ENCODE measurements at places on chromosomes 6 and 20.

GRCh38 chr6:49519660-49520059 is 19.9 kb downstream of the GLYATL3 start:
- no peak for DNase-seq

DNA sequence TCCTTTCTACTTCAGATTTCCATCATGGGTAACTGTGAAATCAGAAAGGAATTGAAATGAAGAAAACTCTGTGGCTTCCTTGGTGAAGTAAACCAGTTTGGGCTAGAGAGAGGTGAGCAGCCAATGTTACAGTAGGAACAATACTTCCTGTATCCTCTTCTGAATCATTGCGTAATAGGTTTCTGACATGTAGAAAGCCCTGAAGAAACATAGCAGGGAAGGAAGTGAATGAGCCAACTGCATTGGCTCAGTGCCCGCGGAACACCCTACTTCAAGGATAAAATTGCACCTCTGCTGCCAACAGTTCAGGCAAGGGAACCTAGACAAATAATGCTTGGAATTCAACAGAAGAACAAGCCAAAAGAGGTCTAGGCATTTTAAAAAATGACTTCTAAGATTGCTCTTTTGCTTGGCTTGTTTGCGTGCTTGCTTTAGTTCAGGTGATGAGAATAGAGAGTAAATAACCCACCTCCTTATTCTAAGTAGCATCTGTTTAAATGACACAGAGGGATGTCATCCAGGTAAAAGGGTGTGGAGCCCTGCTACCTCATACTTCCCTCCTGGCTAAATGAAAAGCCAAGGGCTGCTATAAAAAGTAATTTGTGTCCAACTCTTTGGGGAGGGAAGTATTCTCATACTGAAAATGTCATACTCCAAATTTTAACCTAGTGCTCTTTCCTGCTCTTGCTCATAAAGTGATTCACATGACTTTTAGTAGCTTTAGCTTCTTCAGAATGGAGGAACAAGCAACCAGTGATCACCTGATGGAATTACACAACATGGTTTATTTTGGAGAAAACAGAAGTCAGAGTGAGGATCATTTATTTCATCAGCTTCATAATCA is 30.0 kb upstream of the AKIRIN2 start:
- DNase-seq, result no peak

DNA sequence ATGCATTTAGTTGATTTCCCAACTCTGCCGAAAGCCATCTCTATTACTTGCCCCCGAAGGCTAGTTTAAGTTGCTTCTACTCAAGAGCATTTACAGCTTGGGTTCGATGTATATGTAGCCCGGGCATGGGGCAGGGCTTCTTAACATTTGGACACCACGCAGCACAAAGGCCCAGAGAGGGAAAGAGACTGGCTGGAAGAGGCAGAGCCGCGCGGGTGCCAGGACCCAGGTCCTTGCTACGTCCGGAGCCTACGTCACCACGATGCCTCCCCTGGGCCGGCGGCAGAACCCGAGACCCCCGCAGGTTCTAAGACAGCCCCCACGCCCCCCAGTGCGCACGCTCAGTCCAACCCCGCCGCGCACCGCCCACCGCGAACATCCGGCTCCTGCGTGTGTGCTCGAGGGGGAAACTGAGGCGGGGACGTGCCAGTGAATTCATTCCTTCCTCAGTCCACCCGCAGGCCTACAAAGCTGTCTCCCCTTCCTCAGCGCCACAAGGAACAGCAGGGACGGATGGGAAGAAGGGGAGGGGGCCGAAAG is 367 bp upstream of the PCIF1 start:
- DNase-seq, result no peak

- no peak for DNase-seq
Observed at GRCh38 chr6:158947284-158947683, 52.7 kb downstream of the RSPH3 start.

- DNase-seq, result no peak
Observed at GRCh38 chr6:23218751-23219150, 649.4 kb downstream of the HDGFL1 start.

DNA sequence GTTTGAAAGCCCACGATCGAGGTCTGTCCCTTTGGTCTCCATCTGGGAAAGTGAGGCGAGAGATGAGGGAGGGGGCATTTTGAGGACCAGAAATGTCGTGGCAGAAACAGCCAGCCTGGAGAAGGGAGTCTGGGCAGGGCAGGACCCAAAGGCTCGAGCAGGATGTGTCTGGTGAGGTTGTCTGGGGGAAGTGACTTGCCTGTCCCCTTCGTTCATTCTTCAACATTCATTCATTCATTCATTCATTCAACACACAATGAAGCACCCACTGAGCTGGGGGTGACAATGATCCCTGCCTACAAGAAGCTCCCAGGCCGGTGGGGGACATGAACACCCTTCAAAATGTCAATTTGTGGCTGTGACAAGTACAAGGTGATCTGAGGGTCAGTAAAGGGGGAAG is 80.5 kb downstream of the CEBPB start:
- no peak for DNase-seq
